GF-D8 (cell line): ENCODE measurements at places on chromosomes 13 and 19.

- DNase-seq: no peak
Measured at GRCh38 chr13:75473468-75473867, 8.5 kb downstream of the TBC1D4 start.

- no peak for DNase-seq
Measured at GRCh38 chr13:109212650-109213049, 573.7 kb downstream of the IRS2 start.

- no peak for DNase-seq
Measured at GRCh38 chr19:5115771-5116202, 146.9 kb downstream of the KDM4B start.

DNA sequence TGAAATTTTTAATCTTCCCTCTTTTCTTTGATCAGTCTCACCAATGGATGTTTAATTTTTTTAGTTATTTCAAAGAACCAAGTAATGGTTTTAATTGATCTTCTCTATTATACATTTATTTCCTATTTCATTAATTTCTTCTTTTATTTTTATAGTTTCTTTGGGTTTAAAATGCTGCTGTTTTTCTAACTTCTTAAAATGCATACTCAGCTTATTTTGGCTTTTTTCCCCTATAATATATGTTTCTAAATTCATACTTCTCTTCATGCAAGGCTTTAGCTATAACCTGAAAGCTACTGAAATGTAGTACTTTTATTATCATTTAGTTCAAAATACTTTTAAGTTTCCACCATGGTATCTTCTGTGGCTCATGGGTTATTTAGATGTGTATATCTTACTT, 53.9 kb downstream of the ANKRD10 start:
- DNase-seq: no peak
